ENCODE measurements at places on chromosomes 2 and 18.

GRCh38 chr2:159153463-159153862, 133.0 kb downstream of the WDSUB1 start:
- DNase-seq = no peak

- DNase-seq = no peak
Measured at GRCh38 chr18:2411381-2411960, 159.8 kb downstream of the METTL4 start.

- DNase-seq = no peak
Measured at GRCh38 chr2:52084759-52085158, 1052.8 kb upstream of the NRXN1 start.

DNA sequence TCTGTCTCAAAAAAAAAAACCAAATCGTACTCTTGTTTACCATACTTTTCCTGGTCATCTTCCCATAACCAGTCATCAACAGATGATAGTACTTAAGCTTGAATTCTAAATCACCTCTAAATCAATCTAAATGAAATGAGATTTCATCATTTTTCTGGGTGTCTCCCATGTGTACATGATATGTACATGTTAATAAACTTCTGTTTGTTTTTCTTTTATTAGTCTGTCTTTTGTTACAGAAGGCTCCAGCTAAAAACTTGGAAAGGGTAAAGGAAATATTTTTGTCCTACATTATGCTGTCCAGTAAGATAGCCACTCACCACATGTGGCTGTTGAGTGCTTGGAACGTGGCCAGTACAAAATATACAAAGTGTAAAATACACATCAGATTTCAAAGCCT, 78.7 kb upstream of the MSH6 start:
- no peak for DNase-seq

DNA sequence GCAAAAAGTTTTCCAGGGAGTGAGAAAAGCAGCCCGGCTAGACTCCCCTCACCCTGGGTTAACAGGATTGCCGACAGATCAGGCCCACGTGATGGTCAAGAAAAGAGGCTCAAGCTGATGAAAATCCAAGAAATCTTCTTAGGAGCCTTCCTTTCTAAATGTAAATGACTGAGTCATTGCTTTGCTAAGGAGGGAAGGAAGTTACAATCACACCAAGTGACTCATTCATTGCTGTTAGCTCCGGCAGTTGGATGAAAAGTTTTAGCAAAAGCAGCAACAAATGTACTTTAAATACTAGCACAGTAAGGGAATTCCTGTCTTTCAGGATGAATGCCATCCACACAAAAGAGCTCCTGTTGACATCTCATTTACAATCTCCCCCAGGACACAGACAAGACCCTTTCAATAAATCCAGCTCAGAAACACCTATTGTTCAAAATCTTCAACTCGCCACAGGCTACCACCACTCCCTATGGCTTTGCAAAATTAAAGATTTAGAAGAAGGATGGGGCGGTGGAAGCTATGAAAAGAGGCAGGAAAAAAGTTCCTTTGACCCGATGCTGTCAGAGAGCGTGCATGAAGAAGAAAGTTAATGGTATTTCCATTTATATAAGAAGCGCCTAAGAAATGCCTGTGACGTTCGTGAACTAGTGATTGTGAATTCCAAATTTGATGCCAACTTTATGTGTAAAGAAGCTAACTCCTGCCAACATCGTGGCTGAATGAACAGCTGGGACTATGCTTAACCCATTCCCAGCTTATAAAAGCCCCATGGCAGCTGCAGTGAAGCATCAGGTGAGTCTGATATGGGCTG, 153.7 kb downstream of the TGIF1 start:
- DNase-seq = peak; percentile 92

DNA sequence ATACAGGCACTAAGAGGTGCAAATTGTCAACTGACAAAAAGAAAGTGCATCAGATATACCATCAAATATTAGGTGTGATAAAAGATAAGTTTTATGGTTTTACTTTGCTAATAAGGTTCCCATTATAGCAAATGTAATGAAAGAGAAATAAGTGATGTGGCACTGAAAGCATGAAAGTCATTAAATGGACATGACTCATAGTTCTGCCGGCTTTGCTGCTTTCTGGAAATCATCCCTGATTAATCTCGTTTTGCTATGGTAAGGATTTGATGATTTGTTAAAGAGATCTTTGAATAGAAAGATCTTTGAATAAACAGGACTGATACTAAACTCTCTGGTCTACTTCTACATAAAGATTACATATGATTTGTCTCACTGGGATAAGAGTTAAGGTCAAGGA, 72.7 kb downstream of the CLIP4 start:
- DNase-seq = no peak

DNA sequence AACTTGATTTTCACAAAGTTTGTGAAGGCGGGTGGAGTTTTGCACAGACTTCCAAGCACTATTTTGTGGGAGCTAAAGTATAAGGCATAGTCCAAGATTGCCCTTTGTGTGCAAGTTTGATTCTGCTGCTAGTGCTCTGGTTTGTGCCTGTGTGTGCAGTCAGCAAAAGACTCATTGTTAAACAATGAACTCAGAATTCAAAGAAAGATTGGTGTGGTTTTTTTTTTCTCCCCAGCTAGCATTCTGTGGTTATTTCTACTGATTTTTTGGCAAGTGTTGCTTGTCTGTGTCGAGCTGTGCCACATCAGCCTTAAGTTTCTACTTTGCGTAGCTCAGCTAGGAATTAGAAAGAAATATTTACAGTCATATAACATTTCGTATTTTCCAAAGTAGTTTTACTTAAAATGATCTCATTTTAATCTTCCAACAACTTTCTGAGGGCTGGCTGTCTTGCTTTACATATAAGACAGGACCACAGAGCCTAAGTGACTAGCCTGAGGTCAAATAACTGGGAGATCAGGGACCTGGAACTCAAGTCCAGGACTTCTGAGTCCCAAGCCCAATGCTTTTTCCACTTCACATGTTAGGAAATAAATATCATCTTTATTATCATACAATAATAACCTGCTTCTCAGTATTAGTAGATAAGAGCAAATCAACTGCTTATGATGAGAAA, 69.8 kb downstream of the BABAM2 start:
- no peak for DNase-seq

DNA sequence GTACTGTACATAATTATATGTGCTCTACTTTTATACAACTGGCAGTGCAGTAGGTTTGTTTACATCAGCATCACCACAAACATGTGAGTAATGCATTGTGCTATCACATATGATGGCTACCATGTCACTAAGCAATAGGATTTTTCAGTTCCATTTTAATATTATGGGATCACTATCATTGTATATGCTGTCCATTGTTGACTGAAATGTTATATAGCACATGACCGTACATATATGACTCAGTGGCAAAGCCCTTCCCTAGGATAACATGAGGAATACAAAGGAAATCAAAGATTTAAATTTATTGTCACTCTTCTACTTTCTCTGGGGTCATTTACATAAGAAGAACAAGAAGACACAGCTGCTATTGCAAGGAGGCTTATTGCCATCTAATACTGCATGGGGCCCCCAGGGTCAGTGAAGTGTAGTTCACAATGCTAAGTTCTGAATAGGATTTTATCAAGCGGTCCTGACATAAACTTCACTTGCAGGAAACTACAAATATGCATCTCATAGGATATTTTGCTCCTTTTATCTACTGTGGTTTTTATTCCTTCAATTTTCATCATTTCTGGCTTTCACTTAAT, 21.8 kb downstream of the PDE1A start:
- DNase-seq = no peak

GRCh38 chr2:221848286-221848685, 276.2 kb upstream of the EPHA4 start:
- no peak for DNase-seq

DNA sequence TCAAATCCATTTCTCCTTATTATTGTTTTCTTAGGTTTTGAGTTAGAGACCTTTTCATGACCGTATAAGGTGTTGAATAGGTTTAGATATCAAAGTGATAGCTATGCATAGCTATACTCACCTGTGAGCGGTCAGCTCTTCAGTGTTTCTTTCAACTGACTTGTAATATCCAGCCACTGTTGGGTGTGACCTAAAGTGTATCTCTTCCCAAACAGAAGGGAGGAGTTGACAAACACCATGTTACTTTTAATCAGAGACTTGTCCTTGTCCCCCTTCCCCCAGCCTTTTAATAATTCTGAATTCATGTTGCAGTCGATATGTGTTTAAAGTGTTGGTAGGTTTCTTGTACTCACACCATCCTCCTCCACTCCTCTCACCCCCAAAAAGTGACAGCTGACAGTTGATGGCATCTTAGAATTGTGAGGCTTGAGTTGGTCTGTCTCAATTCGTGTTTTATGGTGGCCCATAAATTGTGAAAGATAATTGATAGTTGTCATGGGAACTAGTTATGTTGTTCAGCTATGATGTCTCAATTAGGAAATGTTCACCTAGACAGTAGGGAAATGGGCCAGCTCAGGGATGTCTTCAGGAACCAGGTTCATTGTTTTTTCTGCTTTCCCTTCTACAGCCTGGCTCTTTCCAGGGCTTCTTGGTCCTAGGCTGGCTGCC, 12.0 kb downstream of the NEDD4L start:
- DNase-seq = no peak

GRCh38 chr2:23065936-23066335, 319.0 kb upstream of the KLHL29 start:
- no peak for DNase-seq

- no peak for DNase-seq
Measured at GRCh38 chr2:88638123-88638650, 10.9 kb upstream of the EIF2AK3 start.

DNA sequence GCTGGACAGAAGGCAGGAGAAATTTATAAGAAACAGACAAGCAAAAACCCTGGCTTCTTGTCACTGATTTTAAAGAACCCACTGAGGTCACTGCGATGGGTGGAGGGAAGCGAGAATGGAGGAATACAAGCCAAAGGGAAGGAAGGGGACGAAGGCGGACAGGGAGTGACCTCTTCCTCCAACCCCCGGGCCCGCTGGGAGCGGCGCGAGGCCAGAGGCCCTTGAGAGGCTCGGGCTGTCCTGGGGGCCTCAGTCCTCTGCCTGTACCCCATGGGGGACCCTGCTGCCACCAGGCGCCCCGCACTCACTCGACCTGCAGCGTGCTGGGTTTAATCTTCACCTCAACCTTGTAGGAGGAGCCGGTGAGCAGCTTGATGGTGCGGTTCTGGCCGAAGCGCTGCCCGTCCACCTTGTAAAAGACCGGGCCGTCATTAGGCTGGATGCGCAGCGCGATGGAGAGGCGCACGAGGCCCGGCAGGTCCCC, 793 bp downstream of the CNRIP1 start:
- DNase-seq = no peak

- no peak for DNase-seq
Measured at GRCh38 chr2:226066873-226067272, 667.4 kb downstream of the NYAP2 start.

GRCh38 chr2:81196933-81197628, 892.5 kb upstream of the LRRTM1 start:
- DNase-seq = no peak

GRCh38 chr18:12072996-12073395, 20.6 kb upstream of the ANKRD62 start:
- DNase-seq = no peak

- DNase-seq = no peak
Measured at GRCh38 chr2:239036819-239037558, 189.1 kb downstream of the TWIST2 start.

DNA sequence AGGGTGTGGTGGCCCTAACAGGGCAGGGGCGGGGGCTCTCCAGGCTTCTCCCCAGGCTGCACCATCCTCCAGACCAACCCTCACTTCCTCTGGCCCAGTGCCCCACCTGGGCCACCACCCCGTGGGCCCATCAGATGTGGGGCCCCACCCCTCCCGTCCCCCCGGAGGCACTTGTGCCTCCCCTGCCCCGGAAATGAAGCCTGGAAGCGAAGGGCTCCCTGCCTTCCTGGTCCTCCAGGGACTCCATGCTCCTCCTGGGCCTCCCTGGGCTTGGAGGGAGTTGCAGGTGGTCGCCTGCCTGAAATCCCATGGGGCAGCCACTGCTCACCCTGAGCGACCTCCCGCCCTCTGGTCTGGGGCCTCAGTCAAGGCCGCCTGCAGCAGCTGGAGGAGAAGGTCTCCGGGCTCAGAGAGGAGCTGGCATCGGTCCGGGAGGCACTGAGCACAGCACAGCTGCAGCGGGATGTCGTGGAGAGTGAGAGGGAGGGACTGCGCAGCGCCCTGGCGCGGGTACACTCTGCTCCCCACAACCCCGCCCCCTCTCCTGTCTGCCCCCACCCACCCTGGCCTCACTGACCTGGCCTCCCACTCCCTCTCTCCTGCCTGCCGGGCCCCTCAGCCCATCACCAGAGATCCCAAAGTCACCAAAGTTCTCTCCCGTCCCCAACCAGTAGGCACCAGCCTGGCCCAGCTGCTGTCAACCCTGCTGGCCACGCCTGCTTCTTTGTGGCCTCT, 28.0 kb downstream of the CROCC2 start:
- no peak for DNase-seq

DNA sequence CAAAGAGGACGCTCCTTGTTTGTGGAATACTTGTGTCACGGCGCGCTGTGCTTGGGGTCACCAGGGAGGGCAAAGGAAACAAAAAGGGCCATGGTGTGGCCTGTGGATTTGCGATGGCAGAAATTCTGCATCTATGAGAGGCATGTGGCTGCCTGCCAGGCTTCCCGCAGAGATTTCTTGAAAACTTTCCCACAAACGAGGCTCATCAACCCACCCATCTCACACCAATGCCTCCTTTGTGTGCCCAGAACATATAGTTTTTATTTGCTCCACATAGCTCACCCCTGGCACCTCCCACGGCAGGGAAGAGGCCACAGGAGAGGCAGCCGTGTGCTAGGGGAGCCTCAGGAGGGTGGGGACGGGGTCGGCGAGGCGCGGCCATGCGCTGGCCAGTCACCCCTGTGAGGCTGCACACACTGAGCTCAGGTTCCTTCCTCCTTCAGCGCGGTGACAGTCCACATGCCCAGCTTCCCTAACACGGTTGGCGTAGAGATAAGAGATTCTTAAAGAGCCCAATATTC, 100.3 kb downstream of the MBP start:
- DNase-seq = no peak

DNA sequence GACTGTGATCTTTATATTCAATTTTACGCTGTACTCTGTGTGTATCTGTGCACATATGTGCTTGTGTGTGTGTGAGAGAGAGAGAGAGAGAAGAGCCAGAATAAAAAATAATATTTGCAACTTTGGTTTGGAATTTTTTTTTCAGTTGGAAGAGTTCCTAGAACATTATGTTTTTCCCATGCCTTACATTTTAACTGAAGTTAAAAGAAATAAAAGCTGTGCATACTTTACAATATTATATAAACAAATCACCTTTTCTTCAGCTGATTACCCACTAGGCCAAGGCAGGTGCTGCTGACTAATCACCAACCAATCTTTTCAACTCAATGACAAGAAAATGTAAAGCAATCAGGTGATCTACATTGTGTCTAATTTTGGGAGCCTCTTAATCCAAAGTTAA, 366.3 kb downstream of the NYAP2 start:
- DNase-seq = no peak

All from NCI-H2171 treated with DMSO at 0.1 percent for 48 hours (cell line).